ENCODE measurements at places on chromosomes 11 and 22.
A peak's percentile ranks its signal among the peaks of the same experiment; 100 is the strongest.

GRCh38 chr11:450809-451451, 851 bp downstream of the PTDSS2 start:
- DNase-seq = peak; percentile 87

- no peak for DNase-seq
Measured at GRCh38 chr22:43560651-43561050, 148.8 kb downstream of the MPPED1 start.

DNA sequence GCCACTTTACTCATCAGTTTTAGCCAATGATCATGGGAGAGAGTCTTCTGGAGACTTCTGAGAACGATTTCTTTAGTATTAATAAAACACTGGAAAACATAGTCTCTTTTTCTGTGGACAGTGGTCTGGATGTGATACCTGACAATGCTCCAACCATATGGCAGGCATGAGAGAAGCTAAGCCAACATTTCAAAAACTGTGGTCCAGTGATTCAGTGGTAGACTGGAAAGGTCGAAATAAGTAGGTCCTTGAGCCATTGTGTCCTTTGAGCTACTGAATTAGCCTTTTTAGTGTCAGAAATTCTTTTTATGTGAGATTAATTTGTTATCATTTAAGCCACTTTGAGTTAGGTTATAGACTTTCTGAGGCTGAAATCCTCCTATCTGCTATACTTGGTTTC, 197.7 kb upstream of the CTSC start:
- DNase-seq = no peak

DNA sequence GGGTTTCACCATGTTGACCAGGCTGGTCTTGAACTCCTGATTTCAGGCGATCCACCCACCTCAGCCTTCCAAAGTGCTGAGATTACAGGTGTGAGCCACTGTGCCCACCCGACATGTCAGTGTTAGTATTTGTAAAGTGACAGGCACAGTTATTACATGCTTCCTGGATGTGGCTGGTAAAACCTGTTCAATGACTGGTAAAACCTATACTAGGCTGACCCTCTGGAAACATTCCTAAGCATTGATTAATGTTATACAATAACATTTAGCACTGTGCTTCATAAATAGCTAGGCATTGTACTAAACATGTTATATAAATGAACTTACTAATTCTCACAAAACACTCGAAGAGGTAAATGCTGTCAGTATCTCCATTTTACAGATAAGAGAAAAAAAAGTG, 20.9 kb upstream of the JHY start:
- DNase-seq = no peak

- DNase-seq = no peak
Measured at GRCh38 chr11:12188548-12189317, 78.3 kb downstream of the MICAL2 start.

DNA sequence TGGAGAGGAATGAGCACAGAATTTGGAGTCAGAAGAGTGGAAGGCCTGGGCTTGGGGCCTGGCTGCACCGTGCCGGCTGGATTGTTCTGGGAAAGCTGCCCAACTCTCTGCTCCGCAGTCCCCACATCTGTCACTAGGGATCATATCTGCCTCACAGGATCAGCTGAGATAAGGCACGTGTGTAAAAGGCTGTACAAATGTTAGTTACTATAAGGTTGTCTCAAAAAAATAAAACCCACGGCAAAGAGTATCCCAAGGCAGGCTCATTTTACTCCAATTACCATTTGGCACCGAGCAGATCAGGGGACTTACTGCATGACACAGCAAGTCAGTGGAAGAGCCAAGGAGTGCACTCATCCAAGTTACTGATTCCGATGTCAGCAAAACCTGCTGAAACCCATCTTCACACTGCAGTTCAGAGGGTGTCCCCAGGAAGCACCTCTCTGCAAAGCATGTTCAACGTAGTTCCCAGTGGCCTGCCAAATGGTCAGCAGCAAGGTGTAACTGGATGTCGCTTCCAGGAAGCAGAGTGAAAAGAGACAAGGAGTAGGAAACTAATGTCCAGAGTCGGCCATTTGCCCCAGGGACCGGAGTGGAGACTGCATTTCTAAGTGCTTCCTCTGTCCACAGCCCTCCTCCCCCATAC, 18.1 kb upstream of the MRTFA start:
- no peak for DNase-seq

- no peak for DNase-seq
Measured at GRCh38 chr11:134385774-134386565, 26.1 kb downstream of the B3GAT1 start.

DNA sequence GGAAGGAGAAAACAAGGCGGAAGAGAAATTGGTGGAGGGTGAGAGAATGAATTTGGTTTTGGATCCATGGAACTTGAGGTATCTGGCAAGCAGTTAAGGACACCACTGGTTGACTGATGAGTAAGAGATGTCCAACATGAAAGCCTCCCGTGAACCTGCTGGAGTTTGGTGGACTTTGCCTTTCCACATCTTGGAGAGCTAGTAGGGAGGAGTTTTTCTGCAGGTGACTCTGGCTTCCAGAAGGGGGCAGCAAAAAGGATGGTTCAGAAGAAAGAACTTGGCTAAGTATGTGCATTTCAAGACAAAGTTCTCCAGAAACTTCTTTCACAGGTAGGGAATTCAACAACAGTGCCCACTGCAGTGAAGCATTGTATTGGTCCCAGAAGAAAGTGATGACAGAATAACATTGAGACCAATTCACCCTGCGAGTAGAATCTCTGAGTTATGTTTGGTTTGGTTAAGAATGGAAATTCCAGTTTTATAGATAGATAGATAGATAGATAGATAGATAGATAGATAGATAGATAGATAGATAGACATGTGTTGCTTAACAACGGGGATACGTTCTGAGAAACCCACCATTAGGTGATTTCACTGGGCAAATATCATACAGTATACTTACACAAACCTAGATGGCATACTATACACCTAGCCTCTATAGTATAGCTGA, 28.5 kb downstream of the DCDC1 start:
- no peak for DNase-seq

DNA sequence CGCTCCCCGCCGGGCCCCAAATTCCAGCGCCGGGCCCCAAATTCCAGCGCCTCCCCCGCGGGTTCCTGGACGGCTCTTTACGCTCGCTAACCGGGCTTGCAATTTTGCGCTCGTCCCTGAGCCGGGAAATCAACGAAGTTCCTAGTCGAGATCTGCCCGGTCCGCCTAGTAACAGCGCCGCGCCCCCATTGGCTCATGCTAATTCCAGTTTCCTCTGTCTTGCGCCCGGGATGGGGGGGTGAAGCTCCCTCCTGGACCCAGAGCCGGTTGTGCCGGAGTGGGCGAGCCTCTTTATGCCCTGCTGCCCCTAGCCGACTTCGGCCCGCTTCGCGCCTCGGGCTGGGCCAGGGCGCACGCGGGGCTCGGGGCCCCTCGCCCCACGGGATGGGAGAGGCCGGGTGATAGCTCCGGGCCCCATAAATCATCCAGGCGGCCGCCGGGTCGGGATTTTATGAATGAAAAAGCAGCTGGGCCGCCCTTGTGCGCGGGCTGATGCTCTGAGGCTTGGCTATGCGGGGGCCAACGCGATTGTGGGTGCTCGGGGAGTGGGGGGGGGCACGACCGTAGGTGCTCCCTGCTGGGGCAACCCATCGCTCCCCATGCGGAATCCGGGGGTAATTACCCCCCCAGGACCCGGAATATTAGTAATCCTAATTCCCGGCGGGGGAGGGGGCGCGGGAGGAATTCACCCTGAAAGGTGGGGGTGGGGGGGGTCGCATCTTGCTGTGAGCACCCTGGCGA, 1.8 kb upstream of the CCND1 start:
- no peak for DNase-seq

DNA sequence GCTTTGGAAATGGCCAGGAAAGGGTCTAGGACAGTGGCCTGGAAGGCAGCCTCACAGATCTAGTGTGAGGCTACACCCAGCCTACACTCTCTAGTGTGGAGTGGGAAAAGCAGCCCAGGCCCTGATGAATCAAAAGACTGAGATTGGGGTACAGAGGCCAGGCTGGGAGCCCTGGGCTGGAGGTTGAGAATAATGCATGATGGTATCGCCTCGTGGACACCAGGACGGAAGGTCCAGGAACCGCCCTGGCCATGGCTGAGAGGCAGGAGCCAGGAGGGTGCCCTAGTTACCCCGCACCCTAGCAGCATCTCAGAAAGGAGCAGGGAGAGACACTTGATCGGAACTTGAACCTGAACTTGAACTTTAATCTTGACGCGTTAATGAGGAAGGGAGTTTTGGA, 40.5 kb upstream of the NFAM1 start:
- no peak for DNase-seq

DNA sequence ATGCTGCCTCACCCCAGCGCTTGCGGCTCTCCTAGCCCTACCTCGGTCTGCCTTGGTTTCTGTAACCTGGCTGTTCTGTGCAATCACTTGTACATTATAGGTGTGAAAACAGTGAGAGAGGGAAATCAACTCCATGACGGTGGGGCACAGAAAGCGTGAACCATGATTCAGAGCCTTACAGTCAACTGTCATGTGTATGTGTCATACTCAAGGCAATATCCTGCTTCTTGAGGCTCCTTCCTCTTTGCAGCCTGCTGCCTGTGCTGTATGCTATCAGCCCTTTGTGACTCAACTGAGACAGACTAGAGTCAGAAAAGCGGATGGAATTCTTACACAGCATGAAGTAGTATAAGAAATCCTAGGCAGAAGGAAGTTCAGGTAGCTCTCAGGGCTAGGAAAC, 2.1 kb downstream of the NRIP3 start:
- peak; percentile 58 for DNase-seq

DNA sequence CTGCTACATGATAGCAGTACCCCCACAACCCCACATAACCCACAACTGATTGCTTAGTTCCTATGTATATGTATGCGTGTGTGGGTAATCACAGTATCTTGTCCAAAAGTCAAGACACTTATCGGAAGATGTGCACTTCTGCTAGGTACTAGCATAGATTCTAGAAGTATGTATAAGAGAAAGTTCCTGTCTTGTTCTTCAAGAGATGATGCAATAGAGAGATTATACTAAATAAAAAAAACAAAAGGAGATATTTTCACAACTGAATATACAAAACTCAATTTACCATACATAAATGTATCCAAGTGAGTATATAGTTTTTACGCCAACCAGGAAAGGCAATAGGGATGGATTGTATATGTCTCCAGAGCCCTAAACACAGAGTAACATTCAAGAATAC, 112.0 kb downstream of the FCHSD2 start:
- DNase-seq = no peak

DNA sequence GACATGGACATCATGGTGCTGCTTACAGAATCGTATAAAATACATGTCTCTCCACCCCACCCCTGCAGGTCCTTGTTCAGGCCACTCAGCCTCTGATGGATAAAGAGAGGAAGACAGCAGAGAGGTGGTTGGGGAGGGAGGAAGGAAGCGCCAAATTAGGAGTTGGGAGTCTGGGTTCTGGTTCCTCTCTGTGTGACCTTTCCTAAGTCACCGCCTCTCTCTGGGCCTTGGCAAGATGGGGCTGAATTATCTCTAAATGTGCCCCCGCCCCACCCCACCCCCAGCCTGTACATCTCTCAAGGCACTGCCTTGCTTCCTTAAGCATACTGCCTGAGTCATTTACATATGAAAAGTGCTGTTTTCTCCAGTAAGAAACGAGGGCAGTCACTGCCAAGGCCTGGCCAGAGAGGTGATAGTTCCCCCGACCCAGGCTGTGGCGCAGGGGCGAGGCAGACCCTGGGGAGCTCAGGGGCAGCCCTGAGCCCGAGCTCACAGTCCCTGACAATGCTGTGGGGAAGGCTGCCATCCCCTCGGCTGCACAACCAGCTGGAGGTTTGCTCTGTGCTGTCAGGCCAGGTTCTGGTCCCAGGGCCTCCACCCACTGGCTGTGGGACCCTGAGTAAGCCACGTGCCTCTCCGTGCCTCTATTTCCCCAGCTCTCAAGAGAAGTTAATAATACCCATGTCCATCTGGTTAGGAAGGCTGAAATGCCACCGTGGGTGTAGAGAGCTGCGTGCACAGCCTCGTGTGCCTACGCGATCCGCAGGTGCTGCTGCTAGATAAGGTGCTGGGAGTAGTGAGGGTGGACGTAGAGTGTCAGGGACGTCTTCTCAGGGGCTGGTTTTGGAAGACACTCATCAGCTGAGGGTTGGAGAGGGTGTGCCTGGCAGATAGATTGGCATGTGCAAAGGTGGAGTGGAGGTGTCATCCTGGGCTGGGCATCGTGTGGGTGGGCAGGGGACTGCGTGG, 55.3 kb downstream of the CACNA1I start:
- no peak for DNase-seq

GRCh38 chr22:33807470-33807869, 112.8 kb downstream of the LARGE1 start:
- DNase-seq = no peak

Data from activated CD8-positive, alpha-beta memory T cell treated with anti-CD3 and anti-CD28 coated beads, Interleukin-2, amount 10 ng/mL, durations not matched to agents 7 days and 5 days (primary cell).